ENCODE measurements at places on chromosomes 1 and 21.

- no peak for DNase-seq
Measured at GRCh38 chr21:29215709-29216108, 83.0 kb upstream of the BACH1 start.

GRCh38 chr1:85133565-85134159 is 67.2 kb downstream of the SYDE2 start:
- DNase-seq = no peak

DNA sequence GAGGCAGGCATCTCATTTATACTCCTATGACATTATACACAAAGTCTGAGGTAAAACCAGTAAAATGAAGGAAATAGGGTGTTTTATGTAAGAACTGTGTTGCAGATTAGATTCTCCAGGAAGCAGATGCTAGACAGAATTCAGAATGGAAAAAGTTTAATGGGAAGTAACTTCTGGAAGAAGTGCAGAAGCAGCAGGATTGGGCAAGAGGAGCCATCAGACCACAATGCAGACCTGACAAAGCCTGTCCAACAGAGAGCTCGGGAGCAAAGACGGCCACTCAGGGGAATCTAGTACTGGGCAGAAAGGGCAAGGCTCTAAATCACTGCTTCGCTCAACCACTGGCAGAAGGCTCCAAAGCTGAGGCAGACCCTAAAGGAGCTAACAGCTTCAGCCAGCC is 33.7 kb downstream of the FBXO42 start:
- no peak for DNase-seq

GRCh38 chr1:54764922-54765561 is 719 bp upstream of the PARS2 start:
- DNase-seq = no peak

GRCh38 chr1:111803951-111804350 is 48.2 kb downstream of the DDX20 start:
- DNase-seq = no peak

GRCh38 chr1:158020886-158021620 is 27.6 kb downstream of the KIRREL1 start:
- no peak for DNase-seq
